ENCODE measurements at places on chromosomes 7 and 10.
A peak's percentile ranks its signal among the peaks of the same experiment; 100 is the strongest.

DNA sequence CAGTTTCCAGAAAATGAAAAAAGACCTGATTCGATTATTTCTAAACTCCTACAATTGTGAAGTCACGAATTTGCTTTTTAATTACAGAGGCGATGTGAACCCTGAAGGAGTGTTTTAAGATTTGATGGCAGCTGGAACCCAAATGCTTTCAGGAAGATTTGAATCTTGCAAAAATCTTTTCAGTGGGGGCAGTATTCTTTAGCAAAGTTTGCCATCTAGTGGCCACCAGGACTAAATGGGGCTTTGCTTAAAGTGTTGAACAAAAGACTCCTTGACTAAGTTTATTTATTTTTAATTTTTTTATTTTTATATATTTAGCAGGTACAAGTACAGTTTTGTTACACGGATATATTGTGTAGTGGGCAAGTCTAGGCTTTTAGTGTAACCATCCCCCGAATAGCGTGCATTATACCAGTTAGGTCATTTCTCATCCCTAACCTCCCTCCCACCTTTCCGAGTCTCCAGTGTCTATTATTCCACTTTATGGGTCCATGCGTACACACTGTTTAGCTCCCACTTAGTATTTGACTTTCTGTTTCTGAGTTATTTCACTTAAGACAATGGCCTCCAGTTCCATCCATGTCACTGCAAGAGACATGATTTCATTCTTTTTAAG lies 98.8 kb downstream of the CACNB2 start:
- peak; percentile 62 for DNase-seq

DNA sequence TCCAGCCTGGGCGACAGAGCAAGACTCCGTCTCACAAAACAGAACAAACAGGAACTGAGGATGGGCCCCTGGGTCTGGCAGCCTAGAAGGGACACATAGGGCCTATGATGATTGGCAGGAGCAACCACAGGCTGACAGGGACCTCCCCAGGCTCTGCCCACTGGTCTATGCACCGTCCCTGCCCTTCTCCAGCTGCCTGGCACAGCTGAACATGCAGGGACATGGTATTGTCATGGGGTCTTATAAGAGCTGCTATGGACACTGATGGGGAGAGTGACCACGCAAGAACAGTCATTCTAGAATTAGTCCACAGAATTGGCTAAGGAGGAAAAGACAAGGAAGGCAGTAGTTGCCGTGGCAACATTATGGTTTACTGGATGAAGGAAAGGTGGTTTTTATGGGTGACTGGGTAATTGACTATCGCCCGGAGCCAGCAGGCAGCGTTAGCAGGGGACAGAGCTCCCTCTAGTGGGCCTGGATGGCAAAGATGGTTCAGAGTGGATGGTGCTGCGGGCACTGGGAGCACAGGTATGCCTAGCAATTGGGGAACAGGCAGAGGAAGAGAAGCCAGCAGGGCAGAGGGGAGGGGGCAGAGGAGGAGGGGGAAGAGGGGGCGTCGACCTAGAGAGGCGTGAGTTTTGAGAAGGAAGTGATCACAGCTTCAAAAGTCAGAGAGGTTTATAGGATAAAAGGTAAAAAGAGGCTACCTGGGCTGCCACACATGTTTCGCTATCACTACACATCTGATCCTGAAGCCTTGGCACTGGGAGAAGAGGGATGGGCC lies 7.8 kb upstream of the TRIM56 start:
- DNase-seq = peak; percentile 78

DNA sequence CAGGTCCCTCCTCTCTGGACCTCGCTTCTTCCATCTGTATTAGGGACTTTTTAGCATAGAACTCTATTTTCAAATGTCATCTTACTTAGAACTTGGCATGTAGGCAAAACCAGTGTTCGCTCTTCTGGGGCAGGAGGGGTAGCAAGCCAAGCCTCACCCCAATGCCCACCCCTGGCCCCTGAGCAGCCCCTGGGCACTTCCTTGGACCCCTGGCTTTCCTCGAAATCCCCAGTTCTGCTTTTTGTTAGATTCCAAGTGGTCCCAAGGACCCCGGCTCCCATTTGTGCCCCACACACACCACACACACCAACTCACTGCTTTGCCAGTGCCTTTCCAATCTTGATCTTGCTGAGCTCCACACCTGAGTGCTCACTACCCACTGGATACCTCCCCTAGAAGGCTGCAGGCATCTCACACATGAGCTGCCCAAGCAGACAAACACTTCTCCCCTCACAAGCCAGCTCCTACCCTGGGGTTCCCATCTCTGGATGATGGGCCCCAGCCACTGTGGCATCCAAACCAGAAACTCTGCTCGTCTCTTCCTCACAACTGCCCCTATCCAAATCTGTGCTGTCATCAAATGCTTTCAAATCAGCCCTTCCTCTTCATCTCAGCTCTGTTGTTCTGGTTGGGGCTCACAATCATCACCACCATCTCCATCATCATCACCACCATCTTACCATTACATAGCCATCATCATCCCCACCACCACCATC lies 167.9 kb upstream of the ZMIZ1 start:
- DNase-seq = no peak

GRCh38 chr7:79165225-79165624 lies 288.2 kb downstream of the MAGI2 start:
- DNase-seq = no peak

DNA sequence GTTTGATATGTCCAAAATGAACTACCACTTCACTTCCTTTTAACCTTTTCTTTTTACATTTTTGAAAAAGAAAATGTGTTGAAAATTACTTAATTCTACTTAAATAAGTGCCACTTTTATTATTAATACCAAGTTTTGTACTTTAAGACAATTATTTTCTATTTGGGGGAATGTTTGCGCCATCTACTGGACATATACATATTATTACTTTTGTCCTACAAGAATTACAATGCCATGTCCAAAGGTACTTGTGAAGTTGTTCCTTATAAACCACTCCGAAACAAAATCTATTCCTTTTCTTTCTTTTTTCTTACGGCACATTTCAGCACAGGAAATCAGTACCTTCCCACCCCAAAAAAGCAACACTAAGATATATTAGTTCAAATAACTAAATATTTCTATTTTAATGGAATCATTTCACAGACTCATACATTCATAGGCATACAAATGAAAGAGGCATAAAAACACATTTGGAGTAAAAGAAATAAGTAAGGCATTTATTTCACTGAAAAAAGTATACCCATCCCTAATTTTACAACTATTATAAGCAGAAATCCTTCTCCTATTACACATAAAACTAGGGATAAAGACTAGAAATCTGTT lies 169.9 kb downstream of the RNF133 start:
- peak; percentile 52 for DNase-seq

GRCh38 chr10:62456611-62457101 lies 82.5 kb downstream of the ZNF365 start:
- no peak for DNase-seq

GRCh38 chr10:79020605-79021004 lies 48.2 kb upstream of the ZMIZ1 start:
- no peak for DNase-seq

DNA sequence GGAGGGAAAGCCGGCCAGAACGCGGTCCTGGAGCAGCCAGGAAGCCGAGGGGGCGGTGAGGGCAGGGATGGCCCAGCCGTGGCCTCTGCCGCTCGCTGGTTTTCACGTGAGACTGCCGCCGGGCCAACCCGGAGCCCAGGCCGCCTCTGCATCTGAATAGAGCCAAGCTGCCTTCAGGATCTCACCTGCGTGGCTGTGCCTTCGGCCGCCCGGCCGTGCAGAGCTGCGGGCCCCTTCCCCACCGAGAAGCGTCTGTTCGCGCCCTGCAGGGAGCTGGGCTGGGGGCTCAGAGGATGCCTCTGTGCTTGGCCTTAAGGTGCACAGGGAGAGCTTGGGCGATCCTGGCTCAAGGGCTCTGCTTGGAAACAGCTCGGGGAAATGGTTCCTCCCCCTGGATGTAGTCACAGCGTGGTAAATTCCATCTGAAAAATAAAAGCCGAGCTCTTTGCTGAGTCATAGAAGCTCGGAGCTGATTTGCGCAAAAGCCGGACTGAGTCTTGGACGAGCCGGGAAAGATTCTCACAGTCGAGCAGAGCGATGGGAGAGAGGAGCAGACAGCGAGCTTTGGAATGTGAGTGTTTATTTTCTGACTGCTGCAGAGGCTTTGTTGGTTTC lies at the start of gene JAKMIP3:
Gene JAKMIP3, plus strand, starts transcription at position 456 of the 615 bp plus-strand sequence. CDS start 38,863 bp downstream, outside the sequence.
- DNase-seq = peak; percentile 85

DNA sequence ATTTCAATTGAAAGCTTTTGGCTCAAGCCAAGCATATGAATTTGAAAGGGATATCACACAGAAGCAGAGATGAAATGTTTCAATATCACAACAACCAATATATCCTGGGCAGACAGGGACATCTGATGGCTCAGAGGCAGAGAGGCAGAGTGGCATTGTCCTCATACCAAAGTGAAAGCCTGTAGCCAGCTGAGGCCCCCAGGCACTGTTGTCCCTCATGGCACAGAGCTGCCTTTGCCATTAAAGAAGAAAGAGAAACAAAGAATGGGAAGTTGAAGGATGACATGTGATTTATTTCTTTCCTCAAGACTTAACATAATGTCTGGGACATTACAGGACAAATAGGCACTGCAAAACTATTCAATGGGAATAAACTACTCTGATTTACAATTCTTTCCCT lies 504.3 kb upstream of the PCDH15 start:
- no peak for DNase-seq

GRCh38 chr7:48901966-48902365 lies 22.4 kb upstream of the CDC14C start:
- DNase-seq = no peak

GRCh38 chr10:88162852-88163251 lies 299.4 kb downstream of the PTEN start:
- peak; percentile 28 for DNase-seq

DNA sequence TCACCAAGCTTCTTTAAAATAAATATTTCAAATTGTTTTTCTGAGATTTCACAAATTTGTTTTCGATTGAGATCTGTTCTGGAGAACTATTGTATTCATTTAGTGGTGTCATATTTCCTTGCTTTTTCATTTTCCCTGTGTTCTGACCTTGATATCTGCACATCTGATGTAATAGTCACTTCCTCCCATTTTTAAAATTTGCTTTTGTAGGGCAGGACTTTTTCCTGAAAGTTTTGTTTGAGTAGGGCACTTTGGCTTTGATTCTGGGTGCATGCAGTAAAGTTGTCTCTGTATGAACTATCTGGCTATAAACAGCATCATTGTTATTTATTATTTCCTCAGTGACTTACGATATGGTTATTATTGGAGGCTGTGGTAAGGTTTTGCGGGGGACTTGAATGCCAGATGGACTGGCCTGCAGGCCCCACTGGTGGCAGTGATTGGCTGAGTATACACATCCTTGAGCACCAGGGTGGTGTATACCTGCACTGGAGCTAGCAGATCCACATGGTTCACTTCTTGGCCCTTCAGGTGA lies 83.6 kb downstream of the CSTF2T start:
- DNase-seq = no peak

DNA sequence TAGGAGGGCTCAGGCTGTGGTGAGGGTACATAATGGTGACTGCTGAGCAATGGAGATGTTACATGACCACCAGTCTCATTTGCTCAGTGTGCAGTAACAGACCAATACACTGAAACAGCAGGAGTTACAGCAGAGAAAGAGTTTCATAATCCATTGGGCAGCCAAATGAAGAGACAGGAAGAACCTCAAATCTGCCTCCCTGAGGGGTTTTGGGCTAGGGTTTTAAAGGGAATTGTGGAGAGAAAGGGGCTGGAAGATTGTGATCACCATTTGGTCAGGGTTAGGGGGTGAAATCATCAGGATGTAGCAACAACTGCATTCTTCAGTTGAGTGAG lies 838.3 kb downstream of the GRID1 start:
- DNase-seq = no peak
